Naive thymus-derived CD8-positive, alpha-beta T cell (primary cell): ENCODE measurements at places on chromosomes 12 and 14. TPM values are rescaled to one million over a fixed set of nuclear protein-coding genes. Genes with fewer than 3 reads are reported as not detected.

Gene IL23A
- polyA plus RNA-seq: 16.6 TPM

Gene ASIC1
- 1.0 TPM for polyA plus RNA-seq

Gene MIP
- not detected for polyA plus RNA-seq

Gene SYNDIG1L
- polyA plus RNA-seq: not detected

Gene ANKS1B
- not detected for polyA plus RNA-seq

Gene CLEC2A
- not detected for polyA plus RNA-seq

Gene BAZ2A
- 24.1 TPM for polyA plus RNA-seq

Gene KCNA1
- not detected for polyA plus RNA-seq

Gene FERMT2
- not detected for polyA plus RNA-seq

Gene GALNT8
- not detected for polyA plus RNA-seq

Gene CRIP1
- polyA plus RNA-seq: 342 TPM

Gene TMPRSS12
- not detected for polyA plus RNA-seq

Gene GNB3
- polyA plus RNA-seq: not detected

Gene CKB
- polyA plus RNA-seq: 1.8 TPM

- H3K36me3 ChIP-seq: peaks cover 2% of the 10 kb centered on the region
- peak overlapping the region; percentile 83 for H3K4me3 ChIP-seq
- peaks cover 26% of the 10 kb centered on the region for H3K4me1 ChIP-seq
- DNase-seq: peak; percentile 16
- H3K27ac ChIP-seq: no peak overlapping the region
- H3K27me3 ChIP-seq: peaks cover 55% of the 10 kb centered on the region
These were observed 467 bp downstream of the KCNK13 start for GRCh38 chr14:90062127-90062794.

- no peaks in the 10 kb centered on the region for H3K4me1 ChIP-seq
- H3K4me3 ChIP-seq: no peak overlapping the region
- H3K36me3 ChIP-seq: no peaks in the 10 kb centered on the region
These were observed 148.2 kb upstream of the CLEC14A start for GRCh38 chr14:38404100-38404541.

GRCh38 chr12:7136071-7136470 lies 5.9 kb downstream of the CLSTN3 start:
- H3K27ac ChIP-seq: peak overlapping the region; percentile 12
- no peak overlapping the region for H3K4me3 ChIP-seq
- H3K27me3 ChIP-seq: no peaks in the 10 kb centered on the region
- peaks cover 23% of the 10 kb centered on the region for H3K4me1 ChIP-seq

GRCh38 chr14:61498811-61499210 lies 177.4 kb downstream of the PRKCH start:
- peaks cover 44% of the 10 kb centered on the region for H3K4me1 ChIP-seq
- peaks cover 8% of the 10 kb centered on the region for H3K36me3 ChIP-seq
- H3K27me3 ChIP-seq: no peaks in the 10 kb centered on the region
- peak overlapping the region; percentile 96 for H3K27ac ChIP-seq
- DNase-seq: no peak

GRCh38 chr12:70227911-70228310 lies 15.3 kb upstream of the CNOT2 start:
- H3K27ac ChIP-seq: no peak overlapping the region
- no peaks in the 10 kb centered on the region for H3K4me1 ChIP-seq
- H3K36me3 ChIP-seq: peaks cover 9% of the 10 kb centered on the region
- no peak overlapping the region for H3K4me3 ChIP-seq

GRCh38 chr12:97275728-97276590 lies 186.6 kb upstream of the RMST start:
- no peak overlapping the region for H3K4me3 ChIP-seq
- no peak overlapping the region for H3K27ac ChIP-seq
- H3K4me1 ChIP-seq: no peaks in the 10 kb centered on the region
- DNase-seq: no peak
- peaks cover 4% of the 10 kb centered on the region for H3K36me3 ChIP-seq
- peaks cover 11% of the 10 kb centered on the region for H3K27me3 ChIP-seq

- no peaks in the 10 kb centered on the region for H3K27me3 ChIP-seq
- H3K36me3 ChIP-seq: no peaks in the 10 kb centered on the region
- no peak overlapping the region for H3K4me3 ChIP-seq
- H3K27ac ChIP-seq: no peak overlapping the region
These were observed 16.0 kb downstream of the PRIMA1 start for GRCh38 chr14:93772263-93772662.

GRCh38 chr14:26323869-26324268 lies 274.0 kb downstream of the NOVA1 start:
- no peaks in the 10 kb centered on the region for H3K4me1 ChIP-seq
- H3K27ac ChIP-seq: no peak overlapping the region
- no peak overlapping the region for H3K4me3 ChIP-seq
- H3K27me3 ChIP-seq: no peaks in the 10 kb centered on the region
- DNase-seq: no peak

GRCh38 chr12:8038659-8039114 lies 6.2 kb downstream of the FOXJ2 start:
- H3K4me1 ChIP-seq: peaks cover 66% of the 10 kb centered on the region
- H3K4me3 ChIP-seq: peak overlapping the region; percentile 85
- peak; percentile 11 for DNase-seq
- no peaks in the 10 kb centered on the region for H3K27me3 ChIP-seq

DNA sequence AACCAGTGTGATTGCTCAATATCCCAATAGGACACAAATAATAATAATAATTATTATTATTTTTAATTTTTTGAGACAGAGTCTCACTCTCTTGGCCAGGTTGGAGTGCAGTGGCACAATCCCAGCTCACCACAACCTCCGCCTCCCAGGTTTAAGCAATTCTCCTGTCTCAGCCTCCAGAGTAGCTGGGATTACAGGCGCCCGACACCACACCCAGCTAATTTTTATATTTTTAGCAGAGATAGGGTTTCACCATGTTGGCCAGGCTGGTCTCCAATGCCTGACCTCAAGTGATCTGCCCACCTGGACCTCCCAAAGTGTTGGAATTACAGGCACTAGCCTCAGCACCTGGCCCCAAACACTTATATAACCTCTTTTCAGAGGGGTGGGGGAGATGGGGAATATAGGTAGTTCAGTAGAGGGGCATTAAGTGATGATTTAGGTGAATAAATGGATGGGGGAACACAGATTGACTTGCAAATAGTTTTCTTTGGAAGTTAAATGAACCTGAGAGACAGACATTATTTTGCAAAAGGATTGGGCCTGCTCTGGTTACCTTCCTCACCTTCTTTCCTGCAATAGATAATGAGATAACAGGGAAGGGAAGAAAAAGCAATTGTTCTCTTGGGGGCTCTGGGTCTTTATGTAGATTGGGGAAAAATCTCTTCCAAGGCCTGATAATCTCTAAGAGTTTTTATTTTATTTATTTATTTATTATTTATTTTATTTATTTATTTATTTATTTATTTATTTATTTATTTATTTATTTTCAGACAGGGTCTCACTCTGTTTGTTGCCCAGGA lies 57.7 kb downstream of the RESF1 start:
- H3K27ac ChIP-seq: no peak overlapping the region
- H3K4me3 ChIP-seq: no peak overlapping the region
- no peaks in the 10 kb centered on the region for H3K27me3 ChIP-seq
- H3K4me1 ChIP-seq: peaks cover 18% of the 10 kb centered on the region
- H3K36me3 ChIP-seq: peaks cover 16% of the 10 kb centered on the region

GRCh38 chr12:45049912-45050750 lies 768 bp downstream of the DBX2 start:
- H3K27me3 ChIP-seq: peaks cover 51% of the 10 kb centered on the region
- H3K4me1 ChIP-seq: peaks cover 2% of the 10 kb centered on the region
- H3K27ac ChIP-seq: no peak overlapping the region
- H3K4me3 ChIP-seq: no peak overlapping the region

DNA sequence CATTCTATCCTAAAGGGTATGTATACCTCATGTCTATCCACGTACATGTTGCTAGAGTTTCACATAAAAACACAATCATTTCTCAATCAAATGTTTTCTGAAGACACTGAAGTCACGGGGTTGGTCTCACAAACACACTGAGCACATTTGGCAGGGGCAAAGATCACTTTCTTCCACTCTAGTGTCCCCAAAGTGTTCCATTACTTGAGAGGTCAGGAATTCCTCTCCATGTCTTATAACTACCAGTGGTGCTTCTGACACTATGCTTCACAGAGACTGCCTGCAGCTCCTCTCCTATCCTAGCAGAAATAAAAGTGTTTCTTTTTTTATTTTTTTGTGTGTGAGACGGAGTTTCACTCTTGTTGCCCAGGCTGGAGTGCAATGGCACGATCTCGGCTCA lies 19.1 kb downstream of the ZFYVE1 start:
- no peaks in the 10 kb centered on the region for H3K27me3 ChIP-seq
- no peaks in the 10 kb centered on the region for H3K36me3 ChIP-seq

GRCh38 chr14:94079891-94080620 lies 946 bp downstream of the DDX24 start:
- peak overlapping the region; percentile 99 for H3K4me3 ChIP-seq
- peak overlapping the region; percentile 96 for H3K27ac ChIP-seq
- peaks cover 56% of the 10 kb centered on the region for H3K4me1 ChIP-seq
- no peak for DNase-seq
- H3K36me3 ChIP-seq: peaks cover 34% of the 10 kb centered on the region
- H3K27me3 ChIP-seq: no peaks in the 10 kb centered on the region

- no peak overlapping the region for H3K27ac ChIP-seq
- H3K27me3 ChIP-seq: no peaks in the 10 kb centered on the region
- peaks cover 58% of the 10 kb centered on the region for H3K4me1 ChIP-seq
These were observed 2.9 kb downstream of the SLC15A4 start for GRCh38 chr12:128820723-128821432.

DNA sequence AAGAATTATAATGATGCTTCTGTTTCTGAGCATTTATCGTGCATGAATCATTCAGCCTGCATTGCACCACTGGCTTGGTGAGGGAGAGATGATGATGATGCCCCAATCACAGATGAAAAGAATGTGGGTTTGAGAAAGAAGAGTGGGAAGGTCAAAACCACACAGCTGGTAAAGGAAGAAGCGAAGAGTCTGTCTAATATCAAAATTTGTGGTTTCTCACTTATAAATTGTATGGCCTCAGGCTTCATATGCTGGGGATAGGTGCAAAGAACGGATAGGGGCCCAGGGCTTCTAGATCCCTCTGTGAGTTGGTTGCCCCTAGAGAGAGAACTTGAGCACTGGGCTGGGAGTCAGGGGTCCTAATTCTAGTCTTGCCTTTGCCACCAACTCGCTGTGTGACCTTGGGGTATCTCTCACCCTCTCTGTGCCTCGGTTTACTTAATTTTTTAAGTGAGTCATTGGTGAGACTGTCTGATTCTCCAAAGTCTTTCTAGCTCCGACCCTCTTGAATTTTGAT lies 2.2 kb downstream of the OASL start:
- no peak for DNase-seq
- no peaks in the 10 kb centered on the region for H3K27me3 ChIP-seq
- peaks cover 7% of the 10 kb centered on the region for H3K36me3 ChIP-seq

DNA sequence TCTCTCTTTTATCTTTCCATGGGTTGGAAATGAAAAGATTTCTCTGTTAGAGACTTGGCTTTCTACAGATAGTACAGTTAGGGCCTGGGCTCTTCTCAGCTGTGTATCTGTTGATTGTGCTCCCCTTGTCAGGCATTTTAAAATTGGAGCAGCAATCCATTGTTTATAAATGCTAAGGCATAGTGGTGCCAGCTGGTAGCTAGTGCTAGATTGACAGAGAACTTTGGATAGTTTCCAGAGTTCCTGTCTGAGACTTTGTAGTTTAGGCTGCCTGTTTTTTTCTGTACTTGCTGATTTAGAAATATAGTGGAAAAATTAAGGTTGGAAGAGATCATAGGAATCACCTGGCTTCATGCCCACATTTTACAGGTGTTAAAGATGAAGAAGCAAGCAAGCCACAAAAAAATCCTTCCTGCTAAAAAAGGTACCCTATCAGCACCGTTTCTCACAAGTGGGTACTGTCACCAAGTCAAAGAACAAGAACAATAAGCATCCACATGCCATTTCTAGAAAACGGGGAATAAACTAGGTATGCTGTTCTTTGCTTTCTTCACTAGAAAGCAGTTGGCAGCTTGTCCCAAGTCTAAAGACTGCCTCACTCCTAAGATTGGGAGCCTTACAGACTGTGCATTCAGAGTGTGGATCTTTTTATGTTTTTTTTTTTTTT lies 6.2 kb downstream of the TTLL5 start:
- no peak overlapping the region for H3K27ac ChIP-seq
- no peak overlapping the region for H3K4me3 ChIP-seq

DNA sequence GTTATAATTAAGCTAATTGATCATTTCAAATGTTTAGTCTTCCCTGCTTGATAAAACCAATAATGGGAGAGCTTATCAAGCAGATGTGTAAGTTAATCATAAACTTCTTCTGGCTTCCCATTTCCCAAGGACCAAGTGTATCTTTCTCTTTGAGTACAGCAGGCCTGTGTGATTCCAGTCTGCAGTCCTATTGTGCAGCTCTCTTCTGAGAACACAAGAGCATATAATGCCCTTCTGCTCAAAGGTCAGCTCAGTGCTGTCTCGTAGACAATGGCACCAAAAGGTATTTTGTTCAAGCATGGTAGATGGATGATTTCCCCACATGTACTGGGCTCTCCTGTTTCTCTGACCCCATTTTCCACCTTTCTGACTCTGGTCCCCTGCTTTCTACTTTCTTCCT lies 101.8 kb upstream of the DYRK2 start:
- DNase-seq: no peak
- H3K27me3 ChIP-seq: no peaks in the 10 kb centered on the region
- no peak overlapping the region for H3K4me3 ChIP-seq
- no peaks in the 10 kb centered on the region for H3K36me3 ChIP-seq
- H3K4me1 ChIP-seq: peaks cover 38% of the 10 kb centered on the region
- peak overlapping the region; percentile 48 for H3K27ac ChIP-seq

DNA sequence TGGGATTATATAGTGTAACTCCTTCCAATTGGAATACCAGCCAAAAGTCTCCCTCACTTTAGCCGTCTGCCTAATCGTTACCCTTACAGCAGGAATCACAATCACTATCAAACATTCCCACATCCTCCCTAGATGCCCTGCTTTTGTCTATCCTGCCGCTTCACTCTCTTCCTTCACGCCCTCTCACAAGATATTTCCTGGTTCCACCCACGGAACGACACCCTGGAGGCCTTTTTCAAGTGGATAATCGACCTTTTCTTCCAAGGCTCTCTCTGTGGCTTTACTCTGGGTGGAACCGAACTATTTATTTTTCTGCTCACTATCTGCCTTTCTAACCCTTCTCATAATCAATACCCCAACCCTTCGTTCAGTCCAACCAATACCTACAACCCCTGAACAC lies 58.9 kb downstream of the MOK start:
- no peaks in the 10 kb centered on the region for H3K36me3 ChIP-seq
- no peak for DNase-seq
- no peak overlapping the region for H3K4me3 ChIP-seq
- H3K27me3 ChIP-seq: no peaks in the 10 kb centered on the region

- no peaks in the 10 kb centered on the region for H3K27me3 ChIP-seq
- H3K4me1 ChIP-seq: peaks cover 25% of the 10 kb centered on the region
- no peak overlapping the region for H3K4me3 ChIP-seq
These were observed 5.5 kb upstream of the HVCN1 start for GRCh38 chr12:110694330-110694901.

DNA sequence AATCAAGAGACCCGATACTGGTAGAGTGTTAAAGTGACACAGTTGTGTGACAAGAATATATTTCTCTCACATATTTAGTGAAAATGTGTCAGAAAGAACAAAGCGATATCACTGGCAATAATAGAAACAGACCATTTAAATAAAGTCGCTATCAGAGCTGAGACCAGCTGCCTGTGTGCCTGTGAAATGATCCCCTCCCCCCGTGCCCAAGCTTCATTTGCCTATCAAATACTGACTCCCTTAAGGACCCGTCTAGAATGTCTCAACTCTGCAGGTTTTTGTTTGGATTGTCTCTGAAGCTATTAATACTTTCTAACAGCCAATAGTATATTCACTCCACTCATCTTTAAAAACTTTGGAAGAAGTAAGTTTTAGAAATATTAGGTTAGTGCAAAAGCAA lies 98.9 kb downstream of the EGLN3 start:
- H3K27me3 ChIP-seq: peaks cover 5% of the 10 kb centered on the region
- no peak overlapping the region for H3K27ac ChIP-seq
- H3K4me3 ChIP-seq: no peak overlapping the region
- H3K4me1 ChIP-seq: no peaks in the 10 kb centered on the region
- no peak for DNase-seq
